AG09319 (cell line): ENCODE measurements at places on chromosomes 1 and 21.

GRCh38 chr1:8398086-8398485 is 80.2 kb downstream of the SLC45A1 start:
- no peak for DNase-seq

DNA sequence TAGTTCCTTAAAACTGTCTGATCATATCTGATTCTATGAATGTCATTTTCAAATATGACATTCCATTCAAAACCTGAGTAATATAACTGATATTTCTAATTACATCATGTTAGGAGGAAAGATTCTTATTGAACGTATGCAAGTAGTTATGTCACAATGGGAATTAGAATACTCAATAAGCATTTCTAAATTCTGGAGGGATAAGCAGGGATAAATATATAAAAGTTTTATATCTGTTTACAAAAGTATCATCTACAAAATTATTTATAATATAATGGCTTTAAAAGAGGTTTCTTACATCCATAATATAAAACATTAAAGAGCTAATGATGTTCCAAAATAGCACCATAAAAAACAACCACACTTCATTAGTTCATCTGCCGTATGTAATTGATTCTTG is at the start of gene OR14A2:
TSS of gene OR14A2 (minus strand) at position 101 of the 400 bp plus-strand sequence.
- no peak for DNase-seq

- DNase-seq: no peak
Observed at GRCh38 chr21:44919111-44919912, 1.4 kb downstream of the ITGB2 start.

DNA sequence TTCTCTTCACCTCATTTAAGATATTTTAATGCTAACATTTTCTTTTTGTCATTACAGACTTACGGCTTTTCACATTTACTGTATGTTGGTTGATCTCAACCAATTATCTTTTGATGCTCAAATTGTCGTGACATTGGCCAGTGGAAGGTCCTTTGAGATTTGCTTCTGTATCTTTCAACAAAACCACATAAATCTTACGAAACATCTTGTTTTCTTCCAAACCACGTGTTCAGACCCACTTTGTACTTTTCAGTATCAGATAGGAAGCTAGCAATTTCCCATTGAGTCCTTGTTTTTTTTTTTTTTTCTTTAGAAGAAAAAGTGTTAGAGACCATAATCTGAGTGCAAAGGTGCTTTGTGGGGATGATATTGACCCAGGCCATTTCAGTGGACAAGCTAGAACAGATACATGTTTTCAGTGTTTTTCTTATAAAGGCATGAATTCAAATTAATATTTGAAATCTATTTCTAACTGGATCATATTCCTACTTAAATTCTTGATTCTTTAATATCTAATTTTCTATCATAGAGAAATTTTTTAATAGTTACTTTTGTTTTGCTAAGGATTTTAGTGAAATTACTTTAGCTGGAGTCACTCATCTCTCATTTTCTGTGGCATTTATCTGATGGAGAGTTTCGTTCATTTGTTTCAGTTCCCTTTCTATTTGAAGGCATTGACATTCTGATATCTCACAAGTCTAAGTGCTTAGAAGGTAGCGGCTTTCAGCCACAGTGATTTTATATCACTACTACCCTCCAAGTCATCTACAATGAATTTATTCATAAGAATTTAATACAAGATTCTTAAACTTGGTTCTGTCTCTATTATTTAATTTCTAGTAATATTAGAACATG is 26.7 kb downstream of the ATG4C start:
- DNase-seq: no peak

GRCh38 chr21:35427320-35428000 is 378.4 kb upstream of the RUNX1 start:
- no peak for DNase-seq
